Suppressor macrophage (primary cell): ENCODE measurements at places on chromosomes 6 and 20.

GRCh38 chr6:74115674-74116073 is 419.7 kb downstream of the CD109 start:
- no peak for DNase-seq

DNA sequence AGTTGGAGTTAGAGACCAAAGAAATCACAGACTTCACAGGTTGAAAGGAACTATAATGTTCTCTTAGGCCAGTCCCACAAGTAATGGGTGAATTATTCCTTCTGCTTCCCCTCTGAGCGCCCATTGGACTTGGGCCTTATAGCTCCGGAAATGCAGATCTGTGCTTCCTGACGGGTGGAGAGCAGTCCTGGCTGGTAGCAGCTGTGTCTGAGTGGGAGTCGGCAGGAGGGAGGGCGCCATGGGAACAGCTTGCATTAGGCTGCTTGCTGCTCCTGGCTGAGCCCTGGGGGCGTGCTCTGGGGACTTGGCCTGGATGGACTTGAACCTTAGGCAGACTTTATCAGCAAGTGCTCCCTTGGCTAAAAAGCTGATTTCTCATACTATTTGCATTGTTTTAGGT is 18.4 kb upstream of the NUP153 start:
- DNase-seq, result peak; percentile 68

DNA sequence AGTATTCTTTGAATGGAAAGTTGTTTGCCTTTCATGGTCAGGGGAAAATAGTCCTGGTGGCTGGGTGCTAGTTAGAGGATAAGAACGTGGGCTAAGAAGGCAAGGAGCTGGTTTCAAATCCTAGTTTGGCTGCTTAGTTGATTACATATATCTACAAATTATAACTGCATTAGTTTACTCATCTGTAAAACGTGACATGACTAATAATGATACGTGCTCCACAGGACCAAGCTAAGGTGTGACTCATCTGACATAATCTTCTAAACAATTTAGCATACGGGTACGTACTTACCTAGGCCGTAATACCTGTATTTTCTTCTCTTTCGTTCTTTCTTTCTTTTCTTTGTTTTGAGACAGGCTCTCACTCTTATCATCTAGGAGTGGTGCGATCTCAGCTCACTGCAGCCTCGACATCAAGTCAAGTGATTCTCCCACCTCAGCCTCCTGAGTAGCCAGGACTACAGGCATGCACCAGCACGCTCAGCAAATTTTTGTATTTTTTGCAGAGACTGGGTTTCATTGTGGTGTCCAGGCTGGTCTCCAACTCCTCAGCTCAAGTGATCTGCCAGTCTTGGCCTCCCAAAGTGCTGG is 1274.2 kb upstream of the GJE1 start:
- DNase-seq, result no peak

GRCh38 chr6:14126191-14126590 is 8.6 kb downstream of the CD83 start:
- no peak for DNase-seq

GRCh38 chr6:29631209-29631810 is 1.7 kb downstream of the GABBR1 start:
- DNase-seq, result no peak
